Endothelial cell of umbilical vein (primary cell): ENCODE measurements at places on chromosomes 7 and 10. TPM values are rescaled to one million over a fixed set of nuclear protein-coding genes. Genes with fewer than 3 reads are reported as not detected.

The LRRC18 gene
- polyA plus RNA-seq, result not detected in 2 replicates

The MYO1G gene
- polyA plus RNA-seq, result 0.06 TPM in 1 of 2 replicates, not detected in the other

The TMEM273 gene
- 1.9 and 2.9 TPM in 2 replicates for polyA plus RNA-seq

The KLLN gene
- 0.14 and 0.18 TPM in 2 replicates for polyA plus RNA-seq

The GIMAP7 gene
- 37.9 and 43.4 TPM in 2 replicates for polyA plus RNA-seq

The BZW2 gene
- 25.7 and 39.7 TPM in 2 replicates for polyA plus RNA-seq

The PRTFDC1 gene
- 12.7 and 22.0 TPM in 2 replicates for polyA plus RNA-seq

The HMX3 gene
- polyA plus RNA-seq, result not detected in 2 replicates

The SH2D4B gene
- polyA plus RNA-seq, result not detected in 2 replicates
